COLO829 (cell line): ENCODE measurements at places on chromosomes 2 and 18.

- no peak for DNase-seq
Measured at GRCh38 chr18:59488899-59489298, 129.8 kb upstream of the LMAN1 start.

DNA sequence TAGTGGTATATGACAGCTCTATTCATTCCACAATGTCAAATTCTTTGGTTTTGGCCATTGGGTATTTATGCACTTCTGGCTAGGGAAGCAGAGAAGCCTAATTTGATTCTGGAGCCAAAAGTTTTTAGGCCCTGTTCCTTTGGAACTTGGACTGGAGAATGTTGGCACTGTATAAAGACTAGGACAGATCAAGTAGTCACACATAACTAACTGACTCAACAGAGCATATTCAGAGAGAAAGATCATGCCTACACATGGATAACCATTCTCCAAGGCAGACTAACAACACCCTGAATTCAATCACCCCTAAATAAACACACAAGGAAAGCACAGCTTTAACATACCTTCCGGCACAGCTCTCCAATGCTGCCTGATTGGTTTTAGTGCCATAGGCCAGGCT, 62.9 kb downstream of the ARHGAP15 start:
- DNase-seq: no peak

GRCh38 chr2:29165362-29166241, 50.4 kb downstream of the CLIP4 start:
- no peak for DNase-seq

GRCh38 chr2:233867993-233868532, at the start of gene MSL3B:
Gene MSL3B, minus strand, starts transcription at chr2:233868386.
- no peak for DNase-seq

GRCh38 chr18:44819944-44820510, 139.3 kb downstream of the SETBP1 start:
- no peak for DNase-seq

DNA sequence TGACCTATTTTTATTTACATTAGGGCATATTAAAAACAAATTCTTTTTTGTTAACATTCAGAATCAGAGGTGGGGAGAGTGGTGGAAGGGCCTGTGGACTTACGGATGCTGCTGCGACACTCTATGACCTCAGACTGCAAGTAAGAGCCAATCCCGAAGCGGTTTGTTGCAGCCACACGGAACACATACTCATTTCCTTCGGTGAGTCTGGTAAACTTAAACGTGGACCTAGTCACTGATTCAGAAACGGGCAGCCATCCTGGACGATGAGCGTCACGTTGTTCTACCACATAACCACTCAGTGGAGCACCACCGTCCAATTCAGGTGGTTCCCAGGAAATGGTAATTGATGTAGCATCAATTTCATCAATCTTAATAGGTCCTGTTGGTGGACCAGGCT, 61.9 kb downstream of the PLEKHA3 start:
- no peak for DNase-seq

GRCh38 chr2:181313845-181314244, 143.3 kb upstream of the ITGA4 start:
- DNase-seq: no peak

GRCh38 chr2:27537287-27537686, 40.6 kb downstream of the GCKR start:
- no peak for DNase-seq

GRCh38 chr2:173681881-173682650, 283.1 kb downstream of the SP3 start:
- no peak for DNase-seq

DNA sequence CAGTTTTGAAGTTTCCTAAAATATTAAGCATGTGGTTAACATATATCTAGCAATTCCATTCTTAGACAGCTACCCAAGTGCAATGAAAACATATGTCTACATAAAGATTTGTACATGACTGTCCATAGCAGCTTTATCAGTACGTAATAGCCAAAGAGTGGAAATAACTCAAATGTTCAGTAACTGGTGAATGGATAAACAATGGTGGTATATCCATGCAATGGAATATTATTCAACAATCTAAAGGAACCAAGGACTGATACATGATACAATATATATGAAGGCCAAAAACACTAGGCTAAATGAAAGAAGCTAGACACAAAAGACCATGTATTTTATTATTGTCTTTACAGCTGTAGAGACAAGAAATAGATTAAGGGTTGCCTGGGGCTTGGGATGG, 361.4 kb downstream of the ALK start:
- DNase-seq: no peak

DNA sequence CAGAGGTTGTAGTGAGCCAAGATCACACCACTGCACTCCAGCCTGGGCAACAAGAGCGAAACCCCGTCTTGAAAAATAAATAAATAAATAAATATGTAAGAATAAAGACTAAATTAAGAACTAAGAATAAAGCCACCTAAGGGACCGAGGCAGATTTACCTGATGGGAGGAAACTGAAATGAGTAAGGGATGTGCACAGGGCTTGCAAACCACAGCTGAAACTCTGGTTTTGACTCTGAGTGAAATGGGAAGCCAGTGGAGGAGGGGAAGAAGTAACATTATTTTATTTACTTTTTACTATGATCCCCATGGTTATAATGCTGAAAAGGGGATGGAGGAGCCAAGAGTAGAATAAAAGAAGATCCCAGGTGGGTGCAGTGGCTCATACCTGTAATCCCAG, 107.3 kb downstream of the CABYR start:
- DNase-seq: no peak

- DNase-seq: no peak
Measured at GRCh38 chr2:151919786-151920185, 91.6 kb upstream of the ARL5A start.

- DNase-seq: no peak
Measured at GRCh38 chr2:167955264-167955906, 292.0 kb downstream of the STK39 start.

DNA sequence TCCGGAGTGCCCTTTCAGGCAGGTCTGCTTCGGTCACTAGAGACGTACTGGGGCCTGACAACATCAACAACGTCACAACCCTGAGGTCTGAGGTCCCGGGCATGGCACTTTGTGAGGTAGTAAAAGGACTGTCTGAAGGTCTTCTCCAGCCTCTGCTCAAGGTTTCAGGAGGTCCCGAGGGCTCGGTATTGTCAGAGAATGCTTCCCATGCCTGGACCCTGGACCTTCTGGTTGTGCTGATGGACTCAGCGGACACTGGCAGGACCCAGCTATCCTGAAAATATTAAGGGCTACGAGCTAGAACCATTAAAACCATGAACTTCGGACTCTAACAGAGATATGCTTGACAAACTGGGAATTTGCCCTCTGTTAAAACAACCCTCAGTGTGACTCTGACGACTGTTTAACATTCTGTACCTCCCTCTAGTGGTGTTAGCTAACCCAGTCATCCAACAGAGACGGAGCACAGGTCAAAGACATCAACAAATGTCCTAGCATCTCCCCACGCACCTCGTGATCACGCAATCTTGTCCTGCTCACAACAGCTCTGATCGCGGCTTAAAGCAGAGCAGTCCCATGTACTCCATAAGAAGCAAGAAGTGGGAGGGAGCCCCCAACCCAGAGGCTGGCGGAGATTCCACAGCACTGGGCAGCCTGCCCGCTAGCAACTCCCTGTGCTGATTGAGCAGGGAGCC, 96.5 kb downstream of the CCDC93 start:
- DNase-seq: no peak

DNA sequence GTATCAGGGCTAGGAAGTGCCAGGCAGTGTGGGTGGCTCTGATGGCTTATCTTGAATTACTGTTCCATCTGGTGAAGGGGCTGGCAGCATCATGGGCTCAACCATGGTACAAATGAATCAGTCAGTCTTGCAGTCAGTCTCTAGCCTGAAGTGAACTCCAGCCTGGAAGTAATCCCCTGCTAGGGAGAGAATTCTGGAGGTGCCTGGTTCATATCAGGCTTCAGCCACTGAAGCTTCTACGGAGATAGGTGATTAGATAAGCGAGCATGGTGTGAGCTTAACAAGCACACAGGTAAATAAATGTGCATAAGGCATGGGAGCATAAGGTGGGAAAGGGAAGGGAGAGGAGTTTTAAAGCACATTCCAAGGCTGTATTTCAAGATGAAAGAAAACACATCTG, 541.7 kb downstream of the MBD2 start:
- DNase-seq: no peak

DNA sequence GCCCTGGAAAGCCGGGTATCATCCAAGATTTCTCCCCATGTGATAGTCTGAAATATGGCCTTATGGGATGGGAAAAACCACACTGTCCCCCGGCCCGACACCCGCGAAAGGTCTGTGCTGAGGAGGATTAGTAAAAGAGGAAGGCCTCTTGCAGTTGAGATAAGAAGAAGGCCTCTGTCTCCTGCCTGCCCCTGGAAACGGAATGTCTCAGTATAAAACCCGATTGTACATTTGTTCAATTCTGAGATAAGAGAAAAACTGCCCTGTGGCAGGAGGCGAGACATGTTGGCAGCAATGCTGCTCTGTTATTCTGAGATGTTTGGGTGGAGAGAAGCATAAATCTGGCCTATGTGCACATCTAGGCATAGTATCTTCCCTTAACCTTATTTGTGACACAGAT, 26.8 kb downstream of the RUFY4 start:
- DNase-seq: no peak

DNA sequence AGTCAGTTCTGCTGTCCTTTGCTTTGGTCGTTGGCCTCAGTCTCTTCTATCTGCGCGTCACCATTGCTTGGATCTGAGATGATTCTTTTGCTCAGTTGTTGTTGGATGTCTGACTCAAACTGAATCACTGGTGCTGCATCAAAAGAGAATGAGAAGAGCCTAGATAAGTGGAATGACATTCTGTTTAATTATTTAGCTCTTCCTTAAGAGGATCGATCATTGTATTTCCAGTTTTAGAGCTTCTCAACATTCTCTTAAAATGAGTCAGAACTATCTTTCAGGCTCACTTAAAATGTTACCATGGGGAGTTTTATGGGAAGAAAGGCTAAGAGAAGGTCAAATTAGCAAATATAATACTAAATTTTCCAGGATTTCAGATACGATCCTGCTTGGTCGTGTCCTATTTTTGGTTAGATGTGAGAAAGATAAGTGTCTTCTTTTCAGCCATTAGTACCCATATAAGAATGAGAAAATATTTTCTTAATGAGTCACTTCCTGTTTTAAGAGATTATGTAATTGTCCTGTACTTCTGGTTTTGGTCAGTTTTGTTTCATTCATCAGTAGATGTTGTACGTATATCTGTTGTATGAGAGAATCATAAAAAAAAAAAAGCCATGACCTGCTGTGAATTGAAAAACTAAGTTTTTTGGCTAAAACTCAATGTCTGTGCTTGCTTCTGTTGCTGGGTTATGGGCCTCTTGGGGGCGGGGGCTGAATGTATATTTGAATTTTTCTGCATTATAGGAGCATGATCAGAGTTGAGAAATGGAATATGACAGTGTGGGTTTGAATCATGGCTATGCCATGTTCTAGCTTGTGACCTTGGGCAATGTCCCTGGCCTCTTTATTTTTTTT, 31.6 kb upstream of the CASP10 start:
- peak; percentile 92 for DNase-seq

DNA sequence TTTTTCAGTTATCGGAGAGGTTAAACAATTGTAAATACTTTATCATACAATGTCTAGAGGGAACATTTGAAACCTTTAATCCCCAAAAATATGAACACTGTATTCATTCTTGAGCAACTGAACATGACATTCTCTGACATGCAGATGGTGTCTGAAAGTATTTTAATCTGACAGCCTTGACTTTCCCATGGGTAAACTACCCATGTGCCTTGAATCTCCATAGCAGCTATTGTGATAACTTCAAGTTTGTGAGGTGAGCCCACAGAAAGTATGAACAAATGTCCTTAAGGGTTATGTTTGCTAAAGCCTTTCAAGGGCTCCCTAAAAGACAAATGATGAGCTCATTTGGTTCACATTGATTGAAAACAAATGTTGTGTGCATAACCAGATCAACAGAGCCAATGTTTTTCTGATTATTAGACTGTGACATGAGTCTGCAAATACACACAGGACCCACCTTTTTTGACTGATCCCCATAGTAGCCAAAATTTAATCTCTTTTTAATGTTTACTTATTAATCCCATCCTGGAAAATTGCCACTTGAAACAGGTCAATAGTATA, 1326.0 kb downstream of the LRP1B start:
- DNase-seq: no peak

GRCh38 chr2:53353135-53354114, 414.2 kb upstream of the CHAC2 start:
- DNase-seq: peak; percentile 18

- DNase-seq: no peak
Measured at GRCh38 chr2:44880125-44880483, 61.4 kb upstream of the SIX3 start.

GRCh38 chr2:219182331-219183150, 4.5 kb downstream of the RETREG2 start:
- no peak for DNase-seq

GRCh38 chr2:142044197-142044596, 86.6 kb downstream of the LRP1B start:
- no peak for DNase-seq

GRCh38 chr18:2998644-2999043, 14.3 kb downstream of the LPIN2 start:
- no peak for DNase-seq
